ENCODE measurements at places on chromosomes 3 and 15. TPM values are rescaled to one million over a fixed set of nuclear protein-coding genes. Genes with fewer than 3 reads are reported as not detected.

DNA sequence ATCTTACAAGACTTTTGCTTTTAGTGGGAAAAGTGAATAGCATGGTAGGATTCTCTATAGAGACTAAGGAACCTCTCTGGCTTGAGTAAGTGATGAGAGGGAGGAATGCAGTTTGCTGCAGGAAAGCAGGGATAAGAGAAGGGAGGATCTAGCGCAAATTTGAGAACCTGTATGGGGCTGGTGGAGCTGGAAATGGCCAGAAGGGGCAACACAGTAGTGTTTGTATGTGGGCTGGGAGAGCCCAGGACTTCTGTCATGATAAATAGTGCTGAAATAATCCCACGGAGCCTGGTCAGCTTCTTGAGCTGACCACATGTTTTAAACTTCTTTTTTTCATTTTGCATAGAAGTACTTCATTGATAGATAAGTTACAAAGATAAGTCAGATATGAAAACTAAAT, 11.2 kb upstream of the SHC4 start:
- DNase-seq, result no peak

DNA sequence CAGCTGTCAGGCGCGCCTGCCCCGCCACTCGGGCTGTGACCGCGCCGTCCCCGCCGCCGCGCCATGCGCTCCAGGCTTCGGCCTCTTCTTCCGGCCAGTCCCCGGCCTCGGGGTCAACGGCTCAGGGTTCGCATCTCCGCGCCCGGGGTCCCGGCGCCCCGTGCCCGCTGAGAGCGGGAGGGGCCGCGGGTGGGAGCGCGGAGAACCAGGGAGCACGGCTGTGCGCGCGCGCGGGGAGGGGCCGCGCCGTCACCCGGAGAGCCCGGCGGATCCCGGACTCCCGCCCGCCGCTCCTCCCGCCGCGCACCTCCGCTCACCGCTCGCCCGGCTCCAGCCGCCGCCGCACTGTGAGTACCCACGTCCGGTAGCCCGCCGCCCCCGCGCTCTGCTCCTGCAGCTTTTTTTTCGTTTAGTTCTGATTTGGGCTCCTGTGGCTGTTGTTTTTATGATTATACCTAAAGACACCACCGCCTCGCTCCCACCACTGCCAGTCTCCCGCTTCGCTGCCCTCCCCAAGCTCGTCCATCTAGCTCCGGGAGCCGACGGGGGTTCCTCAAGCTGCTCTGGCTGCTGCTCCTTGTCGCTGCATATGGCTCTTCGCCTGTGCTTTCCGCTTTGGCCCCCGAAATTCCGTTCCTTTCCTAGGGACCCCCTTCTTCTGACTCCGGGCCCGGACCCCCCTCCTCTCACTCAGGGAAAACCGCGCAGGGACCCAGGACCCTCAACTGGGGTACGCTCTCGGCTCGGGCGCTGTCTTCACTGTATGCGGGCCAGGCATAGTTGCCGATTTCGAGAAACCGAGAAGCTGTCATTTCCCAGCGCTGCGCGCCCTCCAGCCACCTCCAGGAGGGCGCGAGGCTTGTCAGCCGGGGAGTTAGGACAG, 1.8 kb upstream of the SKOR1 start:
- no peak for DNase-seq

GRCh38 chr15:73910522-73911303, 15.5 kb upstream of the LOXL1 start:
- no peak for DNase-seq

GRCh38 chr3:22981861-22982260, 221.3 kb upstream of the UBE2E2 start:
- no peak for DNase-seq

GRCh38 chr15:63079947-63080626, 37.5 kb downstream of the TPM1 start:
- DNase-seq, result no peak

- no peak for DNase-seq
These were observed 68.2 kb downstream of the RAB7A start for GRCh38 chr3:128794067-128794768.

DNA sequence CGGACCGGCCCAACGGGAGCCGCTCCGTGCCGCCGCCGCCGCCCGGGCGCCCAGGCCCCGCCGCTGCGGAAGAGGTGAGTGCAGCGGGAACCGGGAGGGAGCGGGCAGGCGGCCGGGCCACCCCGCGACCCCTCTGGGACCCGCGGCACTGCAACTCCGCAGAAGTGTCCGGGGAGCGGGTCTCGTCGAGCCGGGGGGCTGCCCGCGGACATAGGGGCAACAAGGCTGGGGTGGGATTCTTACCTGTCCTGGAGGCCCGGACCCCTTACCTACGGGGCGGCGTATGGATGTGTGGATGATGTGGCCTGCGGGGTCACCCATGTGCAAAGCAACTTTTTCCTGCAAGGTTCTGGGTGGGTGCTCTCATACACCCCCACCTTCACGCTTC, 361 bp downstream of the SEMA3F start:
- DNase-seq, result no peak

- DNase-seq, result no peak
These were observed 497.8 kb upstream of the NR2F2 start for GRCh38 chr15:95832668-95833067.

GRCh38 chr15:24955531-24955921, 739 bp downstream of the SNRPN start:
- DNase-seq, result no peak

DNA sequence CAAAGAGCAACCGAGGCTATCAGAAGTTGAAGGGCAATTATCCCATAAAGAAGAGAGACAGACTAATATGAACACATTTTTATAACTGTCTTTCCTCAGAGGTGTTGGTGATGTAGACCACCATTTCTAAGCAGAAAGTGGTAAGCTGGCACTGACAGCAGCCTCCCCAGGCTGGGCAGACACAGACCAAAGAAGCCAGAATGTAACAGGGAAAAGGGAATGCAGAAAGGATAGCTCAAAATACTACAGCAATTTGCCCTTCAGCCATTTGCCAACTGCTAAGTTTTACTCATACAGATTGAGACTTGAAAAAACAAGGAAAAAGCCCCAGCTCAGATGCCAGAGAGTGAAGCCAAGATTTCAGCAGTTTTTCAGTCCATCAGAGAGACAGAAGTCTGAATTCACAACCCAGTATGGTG, 73.5 kb upstream of the ABI3BP start:
- no peak for DNase-seq

- DNase-seq, result no peak
These were observed 257.5 kb downstream of the MFSD1 start for GRCh38 chr3:159059395-159059794.

- no peak for DNase-seq
These were observed 71.8 kb downstream of the SYNPR start for GRCh38 chr3:63349583-63350573.

- no peak for DNase-seq
These were observed 231.5 kb downstream of the ALCAM start for GRCh38 chr3:105598042-105598796.

DNA sequence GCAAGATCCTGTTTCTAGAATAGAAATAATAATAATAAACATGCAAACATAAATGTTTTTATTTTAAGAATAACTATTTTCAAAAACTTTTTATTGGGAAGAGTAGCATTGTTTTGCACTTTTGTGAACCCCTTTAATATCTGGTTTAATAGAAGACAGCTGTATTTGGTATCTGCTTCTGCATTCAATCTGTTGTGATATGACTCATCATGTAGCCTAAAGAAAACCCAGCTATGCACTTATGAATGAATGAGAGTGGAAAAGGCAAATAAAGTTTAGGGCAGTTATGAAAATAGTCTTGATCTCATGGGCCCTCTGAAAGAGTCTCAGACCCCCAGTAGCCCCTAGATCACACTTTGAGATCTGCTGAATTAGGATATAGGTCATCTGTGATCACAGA, 100.4 kb upstream of the PPP2R3A start:
- no peak for DNase-seq

GRCh38 chr15:27933562-27933961, 165.6 kb downstream of the OCA2 start:
- DNase-seq, result no peak

- no peak for DNase-seq
These were observed 109.9 kb upstream of the RAP2B start for GRCh38 chr3:153052096-153052460.

GRCh38 chr3:137110392-137110996, 152.7 kb downstream of the IL20RB start:
- DNase-seq, result no peak

DNA sequence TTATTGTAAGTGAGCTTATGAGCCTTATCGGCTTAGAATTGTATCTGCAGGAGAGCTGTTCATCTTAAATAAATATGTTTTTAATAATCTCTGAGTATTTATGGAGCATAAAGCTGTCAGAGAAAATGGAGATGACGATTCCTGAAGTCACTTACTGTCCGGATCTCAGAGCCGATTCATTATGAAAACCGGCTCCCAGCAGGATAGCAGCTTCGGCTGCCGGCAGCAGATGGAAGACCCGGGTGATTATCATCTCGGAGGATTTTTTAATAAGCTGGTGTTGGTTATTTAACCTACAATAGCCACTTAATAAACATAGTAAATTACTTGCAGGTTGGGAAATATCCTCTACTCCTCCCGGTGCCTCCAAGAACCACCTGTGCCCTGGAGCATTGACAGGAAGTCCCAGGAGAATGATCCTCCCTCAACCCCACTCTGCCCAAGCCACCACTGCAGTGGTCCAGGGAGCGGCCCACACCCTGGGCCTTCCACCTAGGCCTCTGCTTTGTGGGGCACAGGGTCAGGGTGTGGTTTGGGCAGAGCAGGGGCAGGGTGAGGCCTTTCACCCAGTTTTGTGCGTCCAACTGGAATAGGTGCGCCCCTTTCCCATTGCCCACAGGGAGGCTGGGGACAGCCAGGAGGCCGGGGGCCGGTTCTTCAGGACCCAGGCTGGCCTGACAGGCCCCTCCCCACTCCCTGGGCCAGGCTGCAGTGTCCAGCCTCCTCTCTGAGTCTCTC, 42.2 kb upstream of the PRR23E start:
- peak; percentile 35 for DNase-seq

GRCh38 chr3:194082743-194083636, 53.0 kb upstream of the HES1 start:
- DNase-seq, result no peak

- no peak for DNase-seq
These were observed 1030.8 kb upstream of the CFAP20DC start for GRCh38 chr3:60080648-60081047.

DNA sequence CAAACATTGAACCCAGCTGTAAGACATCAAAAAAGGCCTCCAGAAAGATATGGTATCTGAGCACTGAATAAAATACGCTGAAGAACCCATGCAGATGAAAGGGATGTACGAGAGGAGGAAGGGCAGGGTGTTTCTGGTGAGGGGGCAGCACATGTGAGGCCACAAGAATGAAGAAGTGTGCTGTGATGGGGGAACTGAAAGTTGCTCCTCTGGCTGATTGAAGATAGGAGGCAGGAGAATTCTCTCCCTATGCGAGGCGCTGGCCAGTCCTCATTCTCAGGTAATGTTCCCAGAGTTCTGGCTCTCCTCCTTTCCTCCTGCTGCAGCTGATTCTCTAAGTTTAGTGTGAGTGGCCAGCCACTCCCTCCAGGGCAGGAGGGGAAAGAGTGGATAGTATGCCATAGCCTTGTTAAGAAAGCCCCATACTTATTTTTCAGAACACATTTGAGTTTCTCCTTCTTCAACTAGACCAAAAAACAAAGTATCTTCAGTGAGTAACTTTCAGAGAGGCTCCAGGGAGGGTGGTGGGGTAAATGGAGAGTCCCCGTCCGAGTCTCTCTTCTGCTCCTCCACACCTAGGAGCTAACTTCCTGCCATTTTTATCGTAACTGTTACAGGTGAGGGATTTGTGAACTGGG, 26.9 kb upstream of the MYO1E start:
- no peak for DNase-seq

The LRRC3B gene
- total RNA-seq, result 0.43 TPM

The C3orf49 gene
- total RNA-seq, result not detected

The SRGAP3 gene
- 10.1 TPM for total RNA-seq

The ZWILCH gene
- 3.7 TPM for total RNA-seq

The MRPL46 gene
- total RNA-seq, result 57.8 TPM

The ST8SIA2 gene
- total RNA-seq, result 10.1 TPM

The CLDN16 gene
- not detected for total RNA-seq

Data from cardiac septum (tissue), 1 donor.